ENCODE measurements at places on chromosomes 6 and 20.

GRCh38 chr6:147211831-147212230, 7.6 kb downstream of the STXBP5 start:
- DNase-seq, result no peak

GRCh38 chr6:144886682-144887081, 601.5 kb downstream of the UTRN start:
- no peak for DNase-seq

- no peak for DNase-seq
Measured at GRCh38 chr6:17156966-17157365, 55.1 kb downstream of the STMND1 start.

GRCh38 chr20:19277381-19277780, 64.9 kb downstream of the SLC24A3 start:
- DNase-seq, result no peak

- DNase-seq, result no peak
Measured at GRCh38 chr6:25257686-25258348, 21.4 kb upstream of the CARMIL1 start.

- DNase-seq, result no peak
Measured at GRCh38 chr20:57633945-57634491, 13.8 kb upstream of the ZBP1 start.

DNA sequence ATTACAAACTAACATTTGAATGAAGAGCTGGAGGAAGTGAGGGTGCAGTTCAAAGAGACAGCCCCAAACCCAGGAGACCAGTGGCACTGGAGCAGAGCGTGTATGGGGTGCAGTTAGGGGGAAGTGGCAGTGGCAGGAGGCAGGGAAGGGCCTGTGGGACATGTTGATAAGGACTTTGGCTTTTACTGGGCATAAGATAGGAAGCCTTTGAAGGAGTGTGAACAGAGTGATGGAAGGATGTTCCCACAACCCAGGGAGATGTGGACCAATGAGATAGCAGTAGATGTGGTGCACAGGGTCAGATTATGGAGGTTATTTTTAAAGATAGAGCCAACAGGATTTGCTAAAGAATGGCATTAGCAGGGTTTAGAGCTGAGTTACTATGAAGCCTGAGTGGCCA, 56.4 kb downstream of the AIG1 start:
- no peak for DNase-seq

DNA sequence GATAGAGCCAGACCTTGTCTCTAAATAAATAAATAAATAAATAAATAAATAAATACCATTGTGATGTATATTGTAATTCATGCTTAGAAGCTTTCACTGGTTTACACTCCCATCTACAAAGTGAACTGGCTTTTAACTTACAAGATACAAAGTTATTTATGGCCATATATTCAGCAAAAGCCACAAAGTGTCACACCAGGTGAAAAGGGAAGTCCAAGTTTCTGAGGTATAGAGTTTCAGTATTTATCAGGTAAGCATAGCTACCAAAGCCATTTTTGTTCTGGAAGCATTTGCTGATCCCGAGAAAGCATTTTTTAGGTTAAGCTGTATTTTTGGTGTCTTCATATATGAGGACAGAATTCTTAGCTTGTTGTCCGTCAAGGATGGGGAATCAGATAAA, 22.1 kb upstream of the PKIG start:
- DNase-seq, result no peak

DNA sequence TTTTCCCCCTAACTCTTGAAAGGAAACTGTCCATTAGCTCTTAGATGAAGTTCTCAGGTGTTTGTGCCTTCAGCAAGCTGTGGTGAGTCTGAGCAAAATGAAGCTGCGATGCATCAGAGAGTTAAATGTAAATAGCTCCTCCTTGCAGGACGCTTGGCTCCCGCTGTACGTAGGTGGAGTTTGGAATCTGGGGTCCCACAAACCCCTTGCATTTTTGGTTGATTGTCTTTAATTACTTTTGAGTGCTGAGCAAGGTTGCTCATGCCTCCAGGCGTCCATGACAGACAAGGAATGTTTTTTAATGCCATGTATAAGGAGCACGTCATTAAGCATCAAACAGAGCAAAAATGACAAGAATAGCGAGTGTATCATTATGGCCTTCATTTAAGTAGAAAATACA, 300.5 kb downstream of the TFAP2C start:
- no peak for DNase-seq

- peak; percentile 52 for DNase-seq
Measured at GRCh38 chr20:45771182-45771759, 20.4 kb downstream of the WFDC3 start.

- no peak for DNase-seq
Measured at GRCh38 chr20:56343861-56344381, 14.9 kb upstream of the FAM210B start.

DNA sequence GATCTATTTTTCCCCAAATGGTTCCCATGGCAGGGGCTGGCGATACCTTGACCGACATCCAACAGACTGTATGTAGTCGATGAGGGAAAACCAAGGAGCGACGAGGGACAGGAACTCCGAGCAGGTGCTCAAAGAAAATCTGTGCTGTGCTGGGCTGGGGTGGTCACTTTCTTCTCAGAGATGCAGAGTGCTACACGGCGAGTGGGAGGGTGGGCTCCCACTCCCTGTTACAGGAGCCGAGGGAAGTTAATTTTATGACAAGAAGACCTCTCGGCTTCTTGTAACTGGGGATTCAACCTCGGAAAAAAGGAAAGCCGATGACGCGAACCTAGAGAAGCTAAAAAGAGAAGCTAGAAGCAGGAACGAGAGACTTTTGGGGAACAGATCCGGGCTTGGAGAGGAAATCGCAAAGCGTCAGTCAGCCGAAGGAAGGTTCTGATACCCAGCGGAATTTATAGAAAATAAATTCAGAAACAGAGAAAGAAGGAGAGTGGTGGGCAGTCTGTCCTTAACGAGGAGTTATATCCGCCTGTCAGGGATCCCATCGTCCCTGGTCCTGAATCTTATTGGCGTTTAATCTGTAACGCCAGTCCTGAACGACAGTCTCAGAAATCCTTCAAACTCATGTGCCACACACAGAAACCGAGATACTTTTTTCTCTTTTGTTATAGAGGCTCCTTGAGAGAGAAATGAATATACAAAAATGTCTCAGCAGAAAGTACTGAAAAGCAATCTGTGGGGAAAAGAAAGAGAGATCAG, 84.6 kb upstream of the ZNF322 start:
- DNase-seq, result no peak

DNA sequence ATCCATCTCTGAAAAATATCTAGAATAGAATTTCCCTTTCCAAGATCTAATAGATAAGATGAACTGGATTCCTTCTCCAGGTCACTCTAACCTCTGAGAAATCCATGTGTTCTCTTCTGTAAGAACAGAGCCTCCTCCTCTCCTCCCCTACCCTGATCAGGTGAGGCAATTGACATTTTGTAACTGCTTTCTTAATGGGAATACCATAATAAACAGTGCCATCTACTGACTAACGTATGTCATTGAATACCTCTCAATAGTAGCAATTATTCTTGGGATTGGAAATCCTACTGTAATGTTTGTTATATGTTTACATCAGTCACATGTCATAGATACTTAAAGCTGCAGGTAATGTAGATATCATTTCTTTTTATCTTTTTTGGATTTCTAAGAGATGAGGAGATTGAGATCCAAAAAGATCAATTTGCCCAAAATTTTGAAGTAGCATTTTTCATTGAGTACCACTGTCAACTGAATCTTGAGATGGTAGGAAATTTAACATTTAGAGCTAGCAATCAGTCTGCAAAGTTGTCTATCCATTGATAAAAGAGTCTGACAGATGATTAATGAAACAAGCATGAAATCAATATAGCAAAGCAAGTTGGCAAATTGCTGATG, 365.8 kb upstream of the HSF2 start:
- peak; percentile 38 for DNase-seq

DNA sequence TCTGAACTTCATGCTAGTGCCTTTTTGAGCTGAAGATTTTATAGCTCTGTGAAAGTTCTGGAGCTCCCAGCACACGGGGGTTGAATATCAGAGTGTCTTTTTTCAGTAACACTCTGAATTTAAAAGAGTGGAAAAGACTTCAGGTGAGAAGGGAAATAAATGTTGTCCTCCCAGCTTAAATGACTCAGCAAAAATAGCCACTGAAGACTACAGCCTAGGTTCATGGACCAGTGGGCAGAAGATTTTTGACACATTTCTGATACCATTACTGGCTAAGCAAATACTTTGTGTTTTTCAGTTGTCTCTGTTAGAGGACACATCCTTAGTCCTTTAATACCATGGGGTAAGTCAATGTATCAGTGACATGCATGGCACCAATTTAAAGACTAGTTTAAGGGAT, 338.5 kb upstream of the SPTLC3 start:
- DNase-seq, result no peak

DNA sequence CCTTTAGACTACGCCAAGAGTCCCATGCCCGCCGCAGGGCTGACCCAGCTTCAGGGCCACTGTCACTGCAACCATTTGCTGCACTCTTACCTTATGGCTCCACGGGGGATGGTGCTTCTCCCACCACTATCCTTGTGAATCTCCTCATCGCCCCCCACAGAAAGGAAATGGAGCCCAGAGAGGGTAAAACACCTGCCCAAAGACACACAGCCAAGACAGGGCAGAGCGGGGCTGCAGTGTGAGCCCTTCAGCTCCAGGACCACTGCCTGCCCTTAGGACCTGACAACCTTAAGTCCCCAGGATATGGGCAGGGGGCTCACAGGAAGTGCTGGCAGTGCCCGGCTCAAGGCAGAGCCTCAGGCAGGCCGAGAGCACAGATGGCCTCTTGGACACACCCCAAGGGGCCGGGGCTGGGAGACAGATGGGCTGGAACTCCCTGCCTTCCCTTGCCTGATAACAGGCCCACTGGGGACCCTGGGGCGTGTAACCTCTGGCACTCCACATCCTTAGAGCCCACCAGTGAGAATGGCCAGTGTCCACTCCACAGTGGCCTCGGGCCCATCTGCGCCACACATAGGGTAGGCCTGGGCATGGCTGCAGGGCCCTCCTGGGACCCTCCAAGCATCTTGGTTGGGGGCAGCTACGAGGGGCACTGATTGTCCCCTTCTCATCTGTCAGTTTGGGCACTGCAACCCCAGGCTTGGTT, 265.2 kb downstream of the TAF4 start:
- no peak for DNase-seq
